ENCODE measurements at places on chromosomes 4 and X.

DNA sequence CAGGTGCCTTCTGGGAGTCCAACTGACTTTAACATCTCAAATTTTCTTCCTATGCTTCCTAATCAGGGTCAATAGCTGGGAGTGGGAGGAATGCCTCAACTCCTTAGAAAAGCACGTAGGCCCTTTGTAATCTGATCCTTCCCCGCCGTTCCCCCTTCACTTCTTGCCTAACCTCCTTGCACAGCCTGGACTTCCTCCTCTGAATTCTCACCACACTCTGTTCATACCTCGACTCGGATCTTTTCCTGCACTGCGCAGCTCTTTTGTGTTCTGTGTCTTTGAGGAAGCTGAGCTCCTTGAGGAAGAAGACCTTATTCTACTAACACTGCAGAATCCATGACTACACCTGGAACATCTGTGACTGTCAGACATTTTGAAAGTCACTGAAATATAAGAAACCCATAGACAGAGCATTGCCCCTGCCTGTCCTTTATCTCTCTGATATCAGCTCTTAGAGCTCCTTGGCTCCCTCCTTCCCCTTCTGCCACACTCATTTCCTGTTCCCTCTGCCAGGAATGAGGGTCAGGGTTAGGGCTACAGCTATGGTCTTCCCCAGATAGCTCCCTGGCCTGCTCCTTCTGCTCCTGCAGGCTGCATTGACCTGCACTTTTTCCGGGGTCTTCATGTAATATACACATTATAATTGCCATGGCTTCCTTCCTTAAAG, 140.2 kb upstream of the LDB2 start:
- DNase-seq: no peak

DNA sequence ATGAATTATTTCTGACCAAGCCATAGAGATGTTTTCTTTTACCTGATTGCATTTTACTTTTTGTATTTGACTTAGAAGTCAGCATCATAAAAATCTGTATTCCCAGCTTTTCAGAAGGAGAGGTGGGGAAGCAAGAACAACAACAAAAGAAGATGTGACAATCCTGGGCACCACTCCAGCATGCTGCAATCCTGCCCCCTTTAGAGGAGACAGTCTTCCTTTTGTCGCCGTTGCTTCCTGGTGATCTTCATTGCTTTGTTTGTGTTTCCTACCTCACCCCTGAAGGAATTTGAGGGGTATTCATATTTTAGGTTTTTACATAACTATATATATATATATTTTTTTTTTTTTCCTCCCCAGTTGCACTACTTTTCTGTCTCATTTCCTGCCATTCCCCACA, 3.7 kb downstream of the QRFPR start:
- DNase-seq: no peak

DNA sequence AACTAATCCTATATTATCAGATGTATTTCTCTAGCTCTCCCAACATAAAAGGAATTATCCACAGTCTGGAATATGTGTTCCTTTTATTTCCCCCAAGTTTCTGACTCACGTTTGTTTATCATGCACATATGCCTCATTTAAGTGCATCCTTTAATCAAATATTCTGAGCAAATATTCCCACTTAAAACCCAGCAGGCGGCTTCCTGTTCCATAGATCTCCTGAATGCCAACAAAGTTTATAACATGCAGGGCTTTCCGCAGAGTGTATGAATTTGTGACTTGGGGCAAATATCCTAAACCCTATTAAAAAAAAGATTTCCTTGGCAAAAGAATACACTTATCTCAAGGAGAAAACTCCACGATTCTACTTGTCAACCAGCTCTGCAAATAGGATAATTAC, 16.9 kb downstream of the GLRA2 start:
- DNase-seq: no peak

- peak; percentile 47 for DNase-seq
These were observed 201.3 kb upstream of the GNPDA2 start for GRCh38 chr4:44927399-44928380.

DNA sequence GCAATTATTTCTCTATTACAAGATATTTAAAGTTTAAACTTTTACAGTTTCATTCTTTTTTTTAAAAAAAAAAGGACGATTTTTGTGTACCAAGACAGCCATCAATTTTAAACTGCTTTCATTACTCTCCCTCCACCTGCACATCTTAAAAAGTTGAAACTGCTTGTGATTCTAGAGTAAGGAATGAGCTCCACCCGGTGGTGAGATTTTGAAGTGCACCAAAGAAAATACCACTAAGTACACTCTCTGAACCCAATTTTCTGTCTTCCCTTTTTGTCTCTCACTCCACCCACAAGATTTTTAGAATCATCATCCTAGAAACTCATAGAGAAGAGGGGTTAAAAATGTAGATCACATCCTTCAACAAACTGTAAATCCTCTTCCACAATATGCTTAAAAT, 91.3 kb upstream of the WDR44 start:
- DNase-seq: no peak

- no peak for DNase-seq
These were observed 24.9 kb downstream of the TKTL2 start for GRCh38 chr4:163448540-163449203.

DNA sequence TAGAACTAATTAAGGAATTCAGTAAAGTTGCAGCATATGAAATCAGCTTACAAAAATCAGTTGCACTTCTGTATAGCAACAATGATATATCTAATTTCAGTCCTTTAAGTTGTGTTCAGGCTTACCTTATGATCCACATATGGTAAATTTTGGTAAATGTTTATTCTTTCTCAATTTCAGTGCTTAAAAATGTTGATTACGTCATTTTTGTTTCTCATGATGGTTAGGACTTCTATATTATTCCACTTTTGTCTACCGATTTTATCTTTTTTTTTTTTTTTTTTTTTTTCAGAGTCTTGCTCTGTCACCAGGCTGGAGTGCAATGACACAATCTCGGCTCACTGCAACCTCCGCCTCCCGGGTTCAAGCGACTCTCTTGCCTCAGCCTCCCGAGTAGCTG, 40.7 kb upstream of the SLC6A14 start:
- no peak for DNase-seq

DNA sequence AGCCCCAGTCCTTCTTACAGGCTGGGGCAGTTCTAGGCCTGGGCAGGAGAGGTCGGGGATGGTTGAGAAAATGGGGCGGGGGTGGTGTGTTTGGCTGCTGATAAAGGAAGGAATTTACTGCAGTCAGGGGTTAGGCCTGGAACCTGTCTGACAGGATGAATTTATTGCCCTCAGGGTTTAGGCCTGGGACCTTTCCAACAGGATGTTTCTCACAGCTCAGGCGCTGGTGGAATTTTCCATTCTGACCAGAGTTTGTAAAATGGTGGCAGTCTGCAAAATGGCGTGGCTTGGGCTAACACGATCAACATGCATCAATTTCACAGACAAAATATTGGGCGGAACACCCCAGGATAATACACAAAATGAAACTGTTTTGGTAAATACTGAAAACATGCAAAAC, 83.5 kb upstream of the SPIN4 start:
- no peak for DNase-seq

DNA sequence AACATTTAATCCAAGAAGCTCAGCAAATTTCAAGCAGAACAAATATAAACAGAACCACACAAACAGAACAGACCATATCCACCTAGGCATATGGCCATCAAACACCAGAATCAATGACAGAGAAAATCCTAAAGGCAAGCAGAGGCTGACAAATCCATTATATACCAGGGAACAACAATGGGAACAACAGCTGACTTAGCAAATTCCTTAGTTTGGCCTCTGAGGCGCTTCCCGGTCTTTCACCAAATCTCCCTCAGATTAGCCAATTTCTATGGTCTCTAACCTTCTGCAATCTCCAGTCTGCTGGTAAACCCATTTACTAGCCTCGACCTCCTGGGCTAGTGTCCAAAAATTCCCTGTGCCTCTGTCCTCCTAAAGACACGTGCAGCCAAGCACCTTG, 59.2 kb downstream of the GPR143 start:
- DNase-seq: no peak

DNA sequence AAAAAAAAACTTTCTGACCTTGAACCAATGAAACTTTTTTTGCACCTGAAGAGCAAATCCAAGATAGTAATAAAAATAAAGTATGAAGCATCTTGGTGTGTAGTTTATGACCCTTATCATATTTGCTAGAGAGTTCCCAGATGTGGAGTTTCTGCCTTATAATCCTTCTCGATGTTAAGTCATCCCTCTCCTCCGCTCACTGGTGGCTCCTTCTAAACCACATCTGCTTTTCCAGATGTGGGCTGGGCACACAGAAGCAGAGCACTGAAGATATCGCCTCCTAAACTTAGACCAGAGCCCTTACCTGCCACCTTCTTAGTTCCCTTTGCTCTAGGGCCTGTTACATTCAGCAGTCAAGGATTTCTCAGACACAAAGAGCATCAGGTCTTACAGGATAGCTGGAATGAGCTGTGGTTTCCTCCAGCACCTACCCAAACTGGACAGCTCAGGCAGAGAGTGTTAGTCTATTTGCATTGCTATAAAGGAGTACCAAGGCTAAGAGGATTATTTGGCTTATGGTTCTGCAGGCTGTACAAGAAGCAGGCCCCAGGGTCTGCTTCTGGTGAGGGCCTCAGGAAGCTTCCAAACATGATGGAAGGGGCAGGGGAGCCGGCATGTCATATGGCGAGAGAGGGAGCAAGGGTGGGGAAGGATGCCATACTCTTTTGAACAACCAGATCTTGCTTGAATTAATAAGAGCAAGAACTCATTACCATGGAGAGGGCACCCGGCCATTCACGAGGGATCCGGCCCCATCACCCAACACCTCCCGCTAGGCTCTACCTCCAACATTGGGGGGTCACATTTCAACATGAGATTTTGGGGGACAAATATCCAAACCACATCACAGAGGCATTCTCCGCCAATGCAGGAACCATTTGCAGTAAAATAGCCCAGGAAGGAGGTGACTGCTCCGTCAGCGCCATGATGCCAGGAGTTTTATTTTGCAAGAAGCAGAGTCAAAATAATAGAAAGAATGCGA, 75.6 kb upstream of the HELT start:
- DNase-seq: peak; percentile 31

- no peak for DNase-seq
These were observed 782.5 kb upstream of the INTU start for GRCh38 chr4:126850286-126850685.

DNA sequence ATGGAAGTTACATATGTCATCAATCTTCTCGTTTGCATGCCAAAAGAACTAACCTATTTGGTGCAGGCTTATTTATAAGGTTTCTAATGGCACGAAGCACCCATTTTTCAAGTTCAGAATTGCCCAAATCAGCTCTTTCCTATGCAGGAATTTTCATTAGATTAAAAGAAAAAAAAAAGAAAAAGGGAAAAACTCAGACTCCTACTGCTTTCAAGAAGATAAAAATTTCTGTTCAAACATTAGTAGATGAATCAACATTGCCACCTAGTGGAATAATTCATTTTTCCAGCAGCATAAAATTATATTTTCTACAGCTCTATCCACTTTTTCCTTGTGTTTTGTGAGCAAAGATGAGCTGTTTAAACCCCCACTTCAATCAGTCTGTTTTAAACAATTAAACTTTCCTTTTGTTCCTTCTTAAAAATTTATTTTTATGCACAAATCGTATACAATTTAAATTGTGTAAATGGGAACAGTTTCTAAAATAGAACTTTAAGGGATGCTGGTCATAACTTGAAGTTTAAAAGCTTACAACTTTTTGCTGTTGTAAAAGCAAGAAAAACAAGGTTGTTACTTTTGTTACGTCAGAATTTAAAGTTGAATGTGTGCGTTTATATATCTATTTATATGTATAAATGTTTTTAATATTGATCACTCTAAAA, 309.9 kb downstream of the ARAP2 start:
- peak; percentile 38 for DNase-seq

DNA sequence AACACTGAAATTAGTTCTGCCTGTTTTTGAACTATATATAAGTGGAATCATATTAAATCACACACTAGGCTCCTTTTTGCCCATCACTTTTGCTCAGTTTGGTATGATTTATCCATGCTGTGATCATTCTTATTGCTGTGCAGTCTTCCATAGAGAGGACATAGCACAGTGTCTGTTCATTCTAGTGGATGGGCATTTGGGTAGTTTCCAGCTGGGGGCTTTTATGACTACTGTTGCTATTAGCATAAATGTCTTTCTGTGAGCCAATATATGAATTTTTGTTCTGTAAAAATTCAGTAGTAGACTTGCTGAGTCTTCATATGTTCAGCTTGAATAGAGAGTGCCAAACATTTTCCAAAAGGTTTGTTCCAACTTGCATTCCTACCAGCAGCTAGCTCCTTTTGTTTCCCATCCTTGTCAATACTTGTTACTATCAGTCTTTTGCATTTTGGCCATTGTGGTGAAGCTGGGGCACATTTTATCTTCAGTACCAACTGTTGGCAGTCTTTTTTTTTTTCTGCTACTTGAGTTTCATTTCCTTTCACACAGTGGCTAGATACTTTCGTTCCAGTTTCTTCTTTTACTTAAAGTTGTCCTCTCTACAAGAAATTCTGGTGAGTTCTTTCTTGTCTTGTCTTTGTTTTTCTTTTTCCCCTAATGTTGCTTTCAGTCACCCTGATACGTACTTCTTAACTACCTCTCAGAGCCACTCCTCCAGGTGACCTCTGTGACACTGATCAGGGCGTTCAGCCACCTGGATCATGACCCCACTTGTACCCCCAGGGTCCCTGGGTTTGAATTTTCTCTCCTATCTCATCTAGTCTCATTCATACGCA, 87.0 kb downstream of the ANXA3 start:
- DNase-seq: no peak

DNA sequence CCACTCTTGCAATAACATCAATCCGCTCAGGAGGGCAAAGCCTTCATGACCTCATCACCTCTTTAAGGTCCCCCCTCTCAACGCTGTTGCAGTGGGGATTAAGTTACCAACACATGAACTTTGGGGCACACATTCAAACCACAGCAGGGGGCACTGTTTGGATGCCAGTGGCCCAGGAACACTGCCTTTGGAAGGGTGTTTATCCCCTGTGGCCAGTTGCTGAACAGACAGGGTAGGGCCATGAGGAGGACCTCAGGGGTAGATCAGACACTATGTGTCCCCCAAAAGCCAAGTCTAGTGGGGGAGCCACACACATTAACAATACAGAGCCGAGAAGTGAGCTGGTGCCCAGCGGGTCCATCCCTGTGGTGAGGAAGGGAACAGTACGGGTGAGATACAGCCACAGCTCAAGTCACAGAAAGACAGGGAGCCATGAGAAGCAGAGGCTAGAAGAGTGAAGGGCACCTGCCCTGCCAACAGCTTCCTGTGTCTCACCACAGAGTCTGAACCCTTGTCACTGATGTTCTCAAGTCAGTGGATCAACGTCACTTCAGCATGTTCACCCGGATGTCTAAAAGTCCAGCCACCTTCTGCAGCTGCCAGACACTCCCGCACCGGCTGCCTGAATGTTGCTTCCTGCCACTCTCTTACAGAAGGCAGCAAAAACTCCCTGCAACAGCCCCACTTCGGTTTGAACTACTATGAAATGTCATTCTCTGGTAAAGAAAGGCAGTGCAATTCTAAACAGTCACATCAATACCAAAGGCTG, 19.9 kb upstream of the MXD4 start:
- no peak for DNase-seq

GRCh38 chr4:71494539-71494938, 155.7 kb downstream of the SLC4A4 start:
- no peak for DNase-seq

- no peak for DNase-seq
These were observed 19.4 kb upstream of the SERTM2 start for GRCh38 chrX:111492085-111492484.

GRCh38 chrX:110055616-110056015, 52.7 kb downstream of the TMEM164 start:
- no peak for DNase-seq

GRCh38 chrX:55713631-55714030, 3.9 kb upstream of the RRAGB start:
- no peak for DNase-seq

GRCh38 chrX:56762707-56763555, 33.9 kb downstream of the NBDY start:
- no peak for DNase-seq

GRCh38 chr4:53314252-53314651, 51.6 kb downstream of the SCFD2 start:
- DNase-seq: no peak

All from muscle of back (tissue), 13 donors.